ENCODE measurements at places on chromosomes 16 and 17.

- no peak for DNase-seq
Observed at GRCh38 chr16:59260892-59261291, 526.8 kb upstream of the GOT2 start.

GRCh38 chr17:36920032-36921005 lies 17.0 kb upstream of the LHX1 start:
- no peak for DNase-seq

- no peak for DNase-seq
Observed at GRCh38 chr16:27223226-27223610, 19.9 kb downstream of the KDM8 start.

DNA sequence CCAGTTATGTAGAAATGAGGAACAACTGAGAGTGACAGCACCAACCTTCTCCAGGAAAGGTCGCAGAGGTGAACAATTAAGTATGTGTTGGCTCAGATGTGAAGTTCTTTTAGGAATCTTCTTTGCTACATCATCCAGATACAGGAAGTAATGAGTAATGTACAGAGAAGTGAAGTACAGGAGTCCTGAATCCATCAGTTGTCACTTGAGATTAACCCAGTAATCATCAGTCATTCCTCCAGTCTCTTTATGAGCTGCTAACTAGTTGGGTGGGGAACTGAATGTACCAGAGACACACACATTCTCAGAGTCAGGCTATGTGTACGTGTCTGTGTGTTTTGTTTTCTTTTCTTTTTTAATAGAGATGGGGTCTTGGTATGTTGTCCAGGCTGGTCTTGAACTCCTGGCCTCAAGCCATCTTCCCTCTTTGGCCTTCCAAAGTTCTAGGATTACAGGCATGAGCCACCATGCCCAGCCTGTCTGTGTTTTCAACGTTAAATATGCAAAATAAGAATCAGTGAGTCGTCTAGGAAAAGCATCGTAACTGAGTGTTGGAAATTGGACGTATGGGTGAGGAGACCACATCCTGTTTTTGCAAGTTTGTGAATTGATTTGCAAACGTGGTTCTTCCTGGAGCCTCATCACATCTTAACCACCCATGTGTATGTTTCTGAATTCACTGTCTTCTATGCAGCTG lies 19.9 kb downstream of the ZNF200 start:
- no peak for DNase-seq

DNA sequence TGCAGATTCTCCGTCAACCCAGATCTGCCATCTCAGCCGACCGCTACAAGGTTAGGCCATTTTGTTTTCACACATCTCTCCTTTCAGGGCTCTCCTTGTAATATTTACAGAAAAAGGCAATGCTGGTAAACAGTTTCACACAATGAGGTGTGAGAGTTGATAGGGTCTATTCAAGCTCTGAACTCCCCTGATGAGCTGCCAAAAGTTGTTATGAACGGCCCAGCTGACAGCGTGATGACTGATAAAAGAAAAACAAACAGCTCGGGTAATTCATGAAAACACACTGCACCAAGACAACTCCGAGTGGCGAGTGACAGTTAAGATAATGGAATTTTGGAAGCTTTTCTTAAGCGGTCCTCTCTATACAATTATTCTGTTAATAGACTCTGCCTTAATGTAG lies 68.1 kb upstream of the IRX5 start:
- no peak for DNase-seq

- DNase-seq = no peak
Observed at GRCh38 chr17:15507001-15507400, 39.6 kb upstream of the CDRT4 start.

GRCh38 chr16:51393381-51394005 lies 242.4 kb upstream of the SALL1 start:
- DNase-seq = no peak

DNA sequence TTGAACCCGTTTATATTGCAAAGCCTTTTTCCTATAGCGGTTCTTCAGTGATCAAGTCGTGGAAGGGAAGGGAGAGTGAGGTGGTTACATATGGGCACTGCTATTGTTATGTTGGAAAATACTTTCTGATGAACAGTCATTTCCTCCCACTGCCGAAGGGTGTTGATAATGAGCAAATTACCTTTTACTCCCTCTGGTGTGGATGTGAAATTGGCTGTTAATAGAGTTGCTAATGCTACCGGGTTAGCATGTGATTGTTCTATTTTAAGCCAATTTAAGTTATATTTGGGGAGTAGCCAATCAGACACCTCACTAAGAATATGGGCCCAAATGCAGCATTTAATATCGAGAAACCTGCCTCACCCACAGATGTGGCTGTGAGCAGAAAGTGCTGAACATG lies 15.6 kb upstream of the PMFBP1 start:
- DNase-seq = no peak

GRCh38 chr17:65742403-65743307 lies 181.2 kb upstream of the AXIN2 start:
- DNase-seq = no peak

GRCh38 chr16:55506083-55506482 lies 2.8 kb upstream of the LPCAT2 start:
- DNase-seq = no peak

GRCh38 chr17:1109606-1110540 lies 69.9 kb downstream of the ABR start:
- no peak for DNase-seq

- peak; percentile 95 for DNase-seq
Observed at GRCh38 chr16:81752225-81752875, 26.7 kb upstream of the PLCG2 start.

DNA sequence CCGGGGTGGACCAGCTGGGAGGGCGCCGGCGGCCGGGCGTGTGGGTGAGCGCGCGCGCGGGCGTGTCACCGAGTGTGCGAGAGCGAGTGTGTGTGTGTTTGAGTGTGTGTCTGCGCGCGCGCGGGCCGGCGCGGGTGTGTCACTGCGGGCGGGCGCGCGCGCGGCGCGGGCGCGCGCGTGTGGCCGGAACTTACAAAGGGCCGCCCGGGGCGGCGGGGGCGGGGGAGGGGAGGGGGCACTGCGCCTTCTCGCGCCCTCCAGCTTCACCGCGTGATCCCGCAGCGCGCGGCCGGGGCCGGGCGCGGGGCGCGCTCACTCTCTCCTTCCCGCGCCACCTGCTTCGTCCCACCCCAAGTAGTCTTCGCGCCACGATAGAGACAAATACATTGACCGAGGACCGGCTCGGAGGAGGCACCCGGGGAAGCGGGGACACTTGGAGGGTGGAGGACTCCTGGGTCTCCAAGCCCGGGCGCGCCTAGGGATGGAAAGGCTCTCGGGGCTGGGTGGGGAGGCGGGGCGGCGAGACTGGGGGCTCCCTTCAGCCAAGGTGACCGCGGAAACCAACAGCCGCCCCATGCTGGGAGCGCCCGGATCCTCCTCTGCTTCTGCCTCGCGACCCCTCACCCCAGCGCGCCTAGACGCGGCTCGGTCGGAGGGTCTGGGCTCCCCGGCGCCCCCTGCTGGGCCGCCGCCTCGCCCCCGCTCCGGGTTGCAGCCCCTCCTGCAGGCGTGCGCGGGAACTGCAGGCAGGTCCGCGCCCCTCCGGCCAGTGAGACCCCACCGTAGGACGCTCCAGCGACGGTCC lies at the start of gene SRCIN1:
TSS of gene SRCIN1 (minus strand) at position 112 of the 805 bp plus-strand sequence. CDS start 247 bp downstream, outside the sequence.
- DNase-seq = no peak

GRCh38 chr17:76582660-76583059 lies 3.0 kb downstream of the ST6GALNAC2 start:
- no peak for DNase-seq

DNA sequence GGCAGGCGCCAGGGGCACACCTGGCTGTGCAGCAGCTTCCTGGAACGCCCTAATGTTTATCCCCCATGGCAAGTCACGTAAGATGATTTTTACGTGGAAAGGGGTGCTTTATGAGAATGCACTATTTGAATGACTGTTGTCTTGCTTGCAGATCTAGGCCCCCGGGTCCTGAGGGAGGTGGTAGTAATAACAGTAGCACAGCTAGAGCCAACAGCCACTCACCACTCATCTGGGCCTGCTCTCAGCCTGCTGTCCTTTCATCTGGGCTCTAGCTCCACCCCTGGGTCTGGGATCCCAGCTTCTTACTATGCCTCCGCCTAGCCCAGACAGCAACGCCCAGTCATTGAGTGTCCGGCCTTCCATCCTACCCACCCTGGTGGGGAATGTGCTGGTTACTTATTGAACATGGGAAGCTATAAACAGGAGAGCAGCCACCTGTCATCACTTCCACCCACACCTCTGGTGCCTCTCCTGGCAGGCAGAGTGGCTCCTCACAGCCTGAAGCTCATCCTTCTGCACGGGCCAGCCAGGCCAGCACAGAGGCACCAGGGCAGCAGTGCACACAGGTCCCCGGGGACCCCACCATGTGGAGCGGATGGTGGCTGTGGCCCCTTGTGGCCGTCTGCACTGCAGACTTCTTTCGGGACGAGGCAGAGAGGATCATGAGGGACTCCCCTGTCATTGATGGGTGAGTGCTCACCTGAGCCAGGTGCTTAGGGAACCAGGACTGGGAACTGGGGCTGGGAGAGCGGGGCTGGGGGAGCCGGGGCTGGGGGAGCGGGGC lies 16.6 kb downstream of the DPEP1 start:
- DNase-seq = no peak

DNA sequence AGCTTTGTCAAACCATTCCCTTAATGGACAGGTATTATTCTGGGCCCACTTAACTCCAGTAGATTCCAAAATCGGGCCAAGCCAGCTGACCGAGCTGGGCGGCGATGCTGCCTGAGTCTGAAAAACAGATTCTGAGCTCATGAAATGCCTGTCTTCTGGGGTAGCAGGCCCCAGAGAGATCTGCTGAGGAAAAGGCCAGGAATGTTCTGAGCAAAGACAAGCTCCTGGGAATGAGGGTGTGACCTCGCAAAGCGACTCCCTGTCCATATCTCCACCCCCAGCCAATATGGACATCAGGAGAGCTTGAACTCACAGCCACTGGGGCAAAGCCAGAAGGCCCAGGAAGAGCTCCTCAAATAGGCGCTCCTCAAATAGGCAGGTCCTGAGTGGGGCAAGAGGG lies 23.7 kb downstream of the ZNF423 start:
- no peak for DNase-seq

DNA sequence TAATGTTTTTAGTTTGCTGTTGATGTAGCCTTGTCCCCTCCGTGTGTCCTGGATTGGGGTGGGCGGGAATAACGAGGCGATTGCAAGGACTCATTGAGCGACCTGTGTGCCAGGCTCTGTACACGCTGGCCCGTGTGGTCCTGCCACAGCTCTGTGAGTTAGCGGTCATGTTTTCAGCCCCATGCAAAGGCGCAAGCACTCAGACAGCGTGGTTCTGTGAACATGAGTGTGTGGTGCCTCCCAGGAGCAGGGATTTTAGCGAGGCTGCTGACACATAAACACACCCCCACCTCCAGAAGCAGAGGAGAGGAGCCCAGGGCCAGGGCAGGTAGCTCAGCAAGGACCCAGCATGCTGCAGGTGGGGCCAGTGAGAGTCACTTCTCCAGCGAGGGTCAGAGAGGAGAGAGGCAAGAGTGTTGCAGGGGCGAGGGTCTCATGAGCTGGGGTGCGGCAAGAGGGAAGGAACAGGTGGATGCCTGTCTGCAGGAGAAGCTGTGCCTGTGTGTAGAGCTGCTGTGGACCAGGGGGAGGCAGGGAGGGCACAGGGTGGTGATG lies 115.3 kb downstream of the OR1D5 start:
- no peak for DNase-seq

DNA sequence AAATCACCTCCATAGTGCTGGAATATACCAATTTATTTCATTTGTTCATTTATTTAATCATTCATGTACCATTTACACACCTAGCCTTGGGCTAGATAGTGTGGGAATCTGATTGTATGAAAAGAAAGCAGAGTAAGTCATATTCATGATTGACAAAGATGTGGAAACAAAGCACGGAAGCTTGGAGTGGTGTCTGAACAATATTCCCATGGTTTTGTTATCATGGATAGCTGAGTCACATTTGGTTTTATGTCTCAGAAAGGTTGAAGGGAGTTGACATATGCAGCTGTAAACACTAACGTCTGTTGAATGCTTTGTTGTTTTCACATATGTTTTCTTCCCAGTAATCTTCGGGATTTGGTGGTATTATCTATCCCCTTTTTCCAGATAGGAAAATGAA lies 76.6 kb downstream of the MAP2K4 start:
- no peak for DNase-seq

GRCh38 chr17:61345825-61346666 lies 53.6 kb upstream of the TBX2 start:
- DNase-seq = no peak

- DNase-seq = no peak
Observed at GRCh38 chr17:73769479-73769878, 125.2 kb upstream of the SDK2 start.

DNA sequence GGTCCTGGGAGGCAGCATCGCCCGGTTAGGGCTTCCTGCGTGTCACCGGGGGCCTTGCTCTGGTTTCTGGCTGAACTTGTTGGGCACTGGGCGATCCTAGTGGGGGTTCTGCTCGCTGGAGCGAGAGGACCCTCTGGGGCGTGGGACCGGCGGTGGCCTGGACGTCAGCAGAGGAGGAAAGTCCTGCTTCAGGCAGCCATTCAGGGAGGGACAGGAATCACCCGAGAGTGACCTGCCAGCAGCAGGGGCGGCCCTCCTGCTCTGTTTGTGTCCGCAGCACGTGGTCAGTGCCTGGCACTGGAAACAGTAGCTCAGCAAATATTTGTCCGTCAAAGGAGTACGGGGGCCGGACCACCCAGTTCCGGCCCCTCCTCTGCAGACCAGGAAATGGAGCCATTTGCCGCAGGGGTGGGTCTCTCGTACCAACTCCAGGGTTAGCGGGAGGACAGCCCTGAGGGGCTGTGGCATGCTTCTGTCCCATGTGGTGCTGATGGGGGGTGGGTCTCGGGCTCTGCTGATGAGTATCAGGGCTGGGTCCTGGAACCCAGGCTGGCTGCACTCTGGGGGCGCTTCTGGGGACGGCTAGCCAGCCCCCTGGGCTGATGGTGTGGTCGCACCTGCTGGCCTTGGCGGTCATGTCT lies 48.3 kb downstream of the BAIAP2 start:
- no peak for DNase-seq

DNA sequence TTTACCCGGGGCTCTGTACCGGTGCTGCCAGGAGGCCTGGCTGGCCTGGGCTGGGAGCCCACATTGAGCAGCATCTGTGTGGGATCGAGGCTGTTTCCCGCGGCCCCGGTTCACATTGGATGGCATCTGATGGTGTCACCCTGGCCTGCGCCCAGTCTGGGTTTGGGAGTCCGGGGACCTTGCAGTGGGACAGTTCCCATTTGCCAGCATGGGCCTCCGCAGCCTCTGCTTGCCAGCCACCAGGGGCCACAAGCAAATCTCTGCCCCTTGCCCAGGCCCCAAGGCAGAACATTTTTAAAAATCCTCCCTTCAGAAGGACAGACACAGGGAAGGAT lies 64.5 kb downstream of the BANP start:
- no peak for DNase-seq

GRCh38 chr16:69469807-69470561 lies 45.6 kb downstream of the CYB5B start:
- peak; percentile 65 for DNase-seq

DNA sequence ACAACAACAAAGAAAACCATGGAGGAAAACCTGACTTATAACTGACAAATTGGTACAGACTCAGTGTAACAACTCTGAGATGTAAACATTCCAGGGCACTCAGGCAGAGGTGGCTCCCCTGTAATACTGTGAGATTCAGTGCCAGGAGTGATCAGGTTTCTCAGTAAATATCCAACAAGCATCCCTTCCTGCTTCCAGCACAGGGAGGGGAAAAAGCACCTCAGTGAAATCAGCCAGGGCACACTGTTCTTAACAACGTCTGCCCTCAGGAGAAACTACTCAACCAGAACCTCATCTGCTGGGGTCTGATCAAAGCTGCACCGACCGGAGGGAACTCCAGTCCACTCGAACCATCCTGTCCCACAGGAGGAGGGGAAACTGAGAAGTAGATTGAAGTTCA lies 52.3 kb downstream of the AMFR start:
- DNase-seq = no peak

- no peak for DNase-seq
Observed at GRCh38 chr17:74241431-74241830, 28.1 kb downstream of the TTYH2 start.

GRCh38 chr17:42472709-42473521 lies 14.2 kb downstream of the ATP6V0A1 start:
- DNase-seq = no peak
